ENCODE measurements at places on chromosomes 4 and X.
A peak's percentile ranks its signal among the peaks of the same experiment; 100 is the strongest.

- DNase-seq, result no peak
These were observed 257.3 kb upstream of the NEIL3 start for GRCh38 chr4:177052211-177052934.

- no peak for DNase-seq
These were observed 116.7 kb downstream of the SPCS3 start for GRCh38 chr4:176436293-176436973.

GRCh38 chr4:18109676-18110075 is 88.1 kb upstream of the LCORL start:
- DNase-seq, result no peak

DNA sequence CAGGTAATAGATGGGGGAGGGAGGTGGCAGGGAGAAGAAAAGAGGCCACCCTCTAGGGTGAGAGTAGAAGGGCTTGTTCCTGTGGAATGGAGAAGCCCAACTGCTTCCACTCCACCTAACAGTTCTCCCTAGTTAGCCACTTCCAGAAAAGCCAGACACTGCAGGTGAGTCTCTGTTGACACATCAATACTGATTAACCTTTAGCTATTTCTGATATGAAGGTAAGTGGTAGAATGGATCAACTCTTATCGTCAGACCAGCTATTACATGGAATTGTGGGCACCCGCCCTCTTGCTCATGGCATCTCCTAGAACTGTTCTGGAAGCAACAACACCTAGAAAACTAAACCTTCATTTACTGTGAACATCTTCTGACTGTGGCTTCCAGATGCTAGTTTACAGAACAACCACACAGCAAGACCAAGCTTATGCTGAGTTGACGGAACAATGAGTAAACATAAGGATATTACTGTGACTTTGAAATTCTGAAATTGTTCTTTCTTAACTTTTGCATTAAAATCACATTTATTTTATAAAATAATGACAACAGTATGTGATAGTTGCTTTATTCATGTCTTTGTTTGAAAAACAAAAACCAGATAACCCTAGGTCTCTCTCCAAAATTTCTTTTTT is 44.7 kb downstream of the ANXA3 start:
- DNase-seq, result no peak

- DNase-seq, result no peak
These were observed 55.0 kb upstream of the FAM9B start for GRCh38 chrX:9088896-9089295.

- DNase-seq, result no peak
These were observed 296.3 kb upstream of the KLF3 start for GRCh38 chr4:38367642-38368174.

DNA sequence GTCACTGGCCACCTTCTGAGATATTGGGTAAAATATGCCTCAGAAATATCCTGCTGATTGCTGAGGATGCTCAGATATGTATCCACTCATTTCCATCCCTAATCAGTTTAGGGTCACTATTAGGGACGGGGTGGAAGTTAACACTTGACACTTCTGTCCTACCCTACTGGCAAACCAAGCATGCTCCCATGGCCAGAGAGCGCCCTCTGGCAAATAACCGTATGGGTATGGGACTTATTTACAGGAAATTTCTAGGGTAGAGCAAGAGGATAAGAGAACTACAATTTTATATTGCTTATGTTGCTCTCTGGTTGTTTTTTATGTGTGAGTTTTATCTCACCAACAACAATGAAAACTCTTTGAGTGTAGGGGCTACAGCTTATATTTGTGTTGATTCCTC is 86.8 kb upstream of the TSPAN7 start:
- DNase-seq, result no peak

- DNase-seq, result peak; percentile 37
These were observed at the start of gene NSG1 for GRCh38 chr4:4386736-4387392. Gene NSG1 (plus strand): TSS chr4:4387102. CDS start chr4:4387630, 528 bp downstream.

DNA sequence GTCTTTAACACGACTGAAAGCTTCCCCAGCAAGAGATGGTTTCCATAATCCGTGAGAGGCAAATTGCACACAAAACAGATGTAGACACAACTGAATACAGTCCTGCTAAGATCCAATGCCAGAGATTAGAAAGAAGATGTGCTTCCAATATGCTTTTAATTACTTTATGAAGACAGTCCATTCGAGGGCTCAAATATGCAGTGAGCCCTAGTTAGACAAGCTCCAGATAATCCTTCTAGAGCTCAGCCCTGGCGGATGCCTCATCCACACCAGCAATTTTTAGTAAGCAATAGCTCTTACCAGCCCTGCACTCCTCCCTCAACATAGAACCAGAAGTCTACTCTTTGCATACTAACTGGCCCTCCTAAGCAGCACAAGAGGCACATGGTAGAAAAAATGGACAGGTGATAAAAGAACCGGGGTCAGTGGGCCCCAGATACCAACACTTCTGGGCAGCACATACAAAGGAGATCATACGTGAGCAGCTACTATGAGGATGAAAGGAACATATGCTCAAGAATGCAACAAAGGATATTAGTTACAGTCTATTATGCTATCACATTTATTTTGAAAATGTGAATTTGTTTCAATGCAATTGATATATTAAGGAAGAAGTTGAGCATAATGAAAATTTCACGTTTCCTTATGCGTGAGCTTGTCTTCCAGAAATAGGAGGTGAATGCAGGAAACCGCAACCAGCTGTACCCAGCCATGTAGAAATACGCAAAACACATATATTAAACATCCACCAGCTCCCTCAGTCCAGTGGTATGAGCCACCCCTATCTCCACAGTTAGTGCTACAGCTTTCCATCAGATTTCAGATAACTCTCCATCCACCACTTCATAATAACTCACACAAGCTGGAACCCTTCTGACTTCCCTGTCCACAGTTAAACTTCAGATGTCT is 34.3 kb downstream of the GPC4 start:
- no peak for DNase-seq

Data from NCI-H510A (cell line).